ENCODE measurements at places on chromosomes 5 and 9. TPM values are rescaled to one million over a fixed set of nuclear protein-coding genes. Genes with fewer than 3 reads are reported as not detected.

The NIM1K gene
- polyA plus RNA-seq = not detected

The SYK gene
- polyA plus RNA-seq = 2.2 TPM

The KCNV2 gene
- 0.60 TPM for polyA plus RNA-seq

The BHMT gene
- polyA plus RNA-seq = 1.4 TPM

The LRRC70 gene
- polyA plus RNA-seq = not detected

The PCDHB14 gene
- 0.71 TPM for polyA plus RNA-seq

The GABRA6 gene
- not detected for polyA plus RNA-seq

The SURF2 gene
- polyA plus RNA-seq = 100 TPM

The DPM2 gene
- 92.4 TPM for polyA plus RNA-seq

The FAM193B gene
- polyA plus RNA-seq = 46.1 TPM

The FBXO4 gene
- polyA plus RNA-seq = 0.74 TPM

The TAS2R1 gene
- 0.19 TPM for polyA plus RNA-seq

The ZNF300 gene
- polyA plus RNA-seq = 15.1 TPM

The LHX6 gene
- 1.2 TPM for polyA plus RNA-seq

The PCDHB2 gene
- polyA plus RNA-seq = 9.3 TPM

The ST8SIA4 gene
- polyA plus RNA-seq = 0.35 TPM

The FBXL17 gene
- 1.9 TPM for polyA plus RNA-seq

The FOXI1 gene
- polyA plus RNA-seq = not detected

The LURAP1L gene
- polyA plus RNA-seq = 0.68 TPM

The AK1 gene
- 35.5 TPM for polyA plus RNA-seq

The DMGDH gene
- 0.63 TPM for polyA plus RNA-seq

The IL3 gene
- polyA plus RNA-seq = not detected

The C5 gene
- polyA plus RNA-seq = not detected

The ACTBL2 gene
- polyA plus RNA-seq = not detected

The INSL6 gene
- 0.19 TPM for polyA plus RNA-seq

The BSPRY gene
- polyA plus RNA-seq = 5.0 TPM

The SLCO6A1 gene
- polyA plus RNA-seq = 0.34 TPM

The SLC24A2 gene
- polyA plus RNA-seq = 2.6 TPM

The IRX1 gene
- polyA plus RNA-seq = 0.19 TPM

The FGF10 gene
- 0.40 TPM for polyA plus RNA-seq

The SURF6 gene
- 17.6 TPM for polyA plus RNA-seq

The WNT8A gene
- polyA plus RNA-seq = not detected

The TRIM36 gene
- polyA plus RNA-seq = 4.4 TPM

The PPP3R2 gene
- polyA plus RNA-seq = not detected

The CTNND2 gene
- 4.3 TPM for polyA plus RNA-seq

The ECPAS gene
- polyA plus RNA-seq = 50.8 TPM

The MYMK gene
- polyA plus RNA-seq = not detected

The CDKN2A gene
- 2.7 TPM for polyA plus RNA-seq

The PRPF4 gene
- 18.7 TPM for polyA plus RNA-seq

The SLC6A7 gene
- polyA plus RNA-seq = not detected

The SPATA31C1 gene
- not detected for polyA plus RNA-seq

The CCNI2 gene
- polyA plus RNA-seq = 1.1 TPM

The ADGRV1 gene
- 46.1 TPM for polyA plus RNA-seq

The FAXDC2 gene
- 2.5 TPM for polyA plus RNA-seq

The NMRK1 gene
- polyA plus RNA-seq = 15.8 TPM

The BARHL1 gene
- polyA plus RNA-seq = not detected

The OBP2B gene
- polyA plus RNA-seq = not detected

The LECT2 gene
- 0.45 TPM for polyA plus RNA-seq

The ARSI gene
- polyA plus RNA-seq = 0.99 TPM

The IRX2 gene
- 13.6 TPM for polyA plus RNA-seq

The CATSPER3 gene
- 0.37 TPM for polyA plus RNA-seq

The PCDHA6 gene
- 2.0 TPM for polyA plus RNA-seq

The BRD3OS gene
- 9.2 TPM for polyA plus RNA-seq

The GHR gene
- polyA plus RNA-seq = 0.09 TPM

All from GM23338 (cell line).